Pancreas (tissue), 10 donors: ENCODE measurements at places on chromosomes 7 and 10. TPM values are rescaled to one million over a fixed set of nuclear protein-coding genes. Genes with fewer than 3 reads are reported as not detected.

The SLC29A4 gene
- 45.5 TPM for polyA plus RNA-seq

The STK32C gene
- polyA plus RNA-seq = 9.9 TPM

The SEMA3E gene
- polyA plus RNA-seq = 1.4 TPM

The UTF1 gene
- not detected for polyA plus RNA-seq

The VWA2 gene
- 1.6 TPM for polyA plus RNA-seq
